ENCODE measurements at places on chromosomes 2 and 18.
A peak's percentile ranks its signal among the peaks of the same experiment; 100 is the strongest.

GRCh38 chr2:70549064-70549710 lies 4.4 kb downstream of the TGFA start:
- DNase-seq, result no peak

DNA sequence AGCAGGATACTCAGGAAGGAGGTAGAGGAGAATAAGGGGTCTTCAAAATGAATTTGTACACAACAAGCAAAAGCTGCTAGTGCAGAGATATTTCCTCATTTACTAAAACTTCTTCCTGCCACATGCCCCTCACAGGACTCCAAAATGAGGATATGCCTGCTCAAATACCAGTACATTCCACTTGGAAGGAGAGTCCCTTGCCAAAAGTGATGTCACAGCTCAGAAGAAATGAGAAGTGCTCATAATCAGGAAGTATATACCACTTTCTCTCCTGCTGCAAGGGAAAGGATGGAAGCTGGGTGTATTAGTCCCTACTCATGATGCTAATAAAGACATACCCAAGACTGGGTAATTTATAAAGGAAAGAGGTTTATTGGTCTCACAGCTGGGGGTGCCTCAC lies 87.7 kb upstream of the FSHR start:
- DNase-seq, result no peak

DNA sequence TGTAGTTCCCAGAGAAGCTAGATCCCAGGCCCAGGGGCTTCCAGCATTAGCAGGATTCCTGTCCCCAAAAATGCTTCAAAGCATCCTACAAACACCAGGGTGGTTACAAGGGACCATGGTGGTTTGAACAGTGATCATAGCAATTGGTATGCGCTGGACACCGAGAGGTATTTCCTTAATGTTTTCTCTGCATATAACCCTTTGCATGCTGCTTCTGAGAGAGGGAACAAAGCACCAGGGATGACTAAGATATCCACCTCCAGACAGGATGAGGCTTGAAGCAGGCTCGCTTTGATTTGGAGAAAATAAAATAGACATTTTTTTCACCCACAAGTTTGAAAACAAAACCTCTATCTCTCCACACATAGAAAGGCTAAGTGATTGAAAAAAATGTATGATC lies 50.5 kb upstream of the TSPYL6 start:
- DNase-seq, result no peak

DNA sequence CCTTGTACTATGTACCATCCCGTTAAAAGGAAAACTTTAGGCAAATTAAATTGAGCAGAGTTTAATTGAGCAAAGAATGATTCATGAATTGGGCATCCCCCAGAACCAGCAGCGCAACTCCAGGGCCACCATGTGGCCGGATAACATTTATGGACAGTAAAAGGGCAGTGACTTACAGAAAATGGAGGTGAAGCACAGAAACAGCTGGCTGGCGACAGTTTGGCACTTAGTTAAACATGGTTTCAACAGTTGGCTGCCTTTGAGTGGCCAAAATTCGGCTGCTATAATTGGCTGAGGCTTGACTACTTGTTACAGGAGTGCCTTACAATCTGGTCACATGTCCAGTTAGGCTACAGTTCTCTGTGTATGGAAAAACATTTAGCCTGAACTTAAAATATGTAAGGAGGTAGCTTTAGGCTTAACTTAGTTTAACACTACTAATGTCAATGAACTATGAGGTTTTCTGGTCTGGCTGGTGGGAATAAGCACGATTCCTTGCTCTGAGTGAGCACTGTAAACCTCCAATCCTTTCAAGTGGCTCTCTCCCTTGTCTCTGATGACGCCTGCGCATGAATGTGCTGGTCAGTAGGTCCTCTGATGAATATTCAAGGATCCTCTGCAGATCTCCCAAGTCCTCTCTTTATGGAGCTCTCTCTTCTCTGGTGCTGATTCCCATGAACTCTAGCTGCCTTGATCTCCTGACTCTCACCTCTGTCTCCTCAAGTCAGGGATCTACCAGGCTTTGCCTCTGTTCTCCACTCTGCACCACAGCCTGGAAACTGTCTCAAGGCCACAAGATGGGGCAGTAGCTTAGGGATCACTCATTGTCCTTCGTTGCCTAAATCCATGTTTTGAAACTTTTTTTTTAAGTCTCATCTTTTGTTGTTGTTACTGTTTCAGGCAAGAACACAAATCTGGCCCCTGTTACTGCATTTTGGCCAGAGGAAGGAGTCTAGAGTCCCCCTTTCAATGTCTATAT lies 24.4 kb upstream of the RAB31 start:
- no peak for DNase-seq

GRCh38 chr2:12070153-12070552 lies 323.7 kb downstream of the LPIN1 start:
- DNase-seq, result no peak

GRCh38 chr2:10864861-10865636 lies 46.7 kb upstream of the KCNF1 start:
- no peak for DNase-seq

DNA sequence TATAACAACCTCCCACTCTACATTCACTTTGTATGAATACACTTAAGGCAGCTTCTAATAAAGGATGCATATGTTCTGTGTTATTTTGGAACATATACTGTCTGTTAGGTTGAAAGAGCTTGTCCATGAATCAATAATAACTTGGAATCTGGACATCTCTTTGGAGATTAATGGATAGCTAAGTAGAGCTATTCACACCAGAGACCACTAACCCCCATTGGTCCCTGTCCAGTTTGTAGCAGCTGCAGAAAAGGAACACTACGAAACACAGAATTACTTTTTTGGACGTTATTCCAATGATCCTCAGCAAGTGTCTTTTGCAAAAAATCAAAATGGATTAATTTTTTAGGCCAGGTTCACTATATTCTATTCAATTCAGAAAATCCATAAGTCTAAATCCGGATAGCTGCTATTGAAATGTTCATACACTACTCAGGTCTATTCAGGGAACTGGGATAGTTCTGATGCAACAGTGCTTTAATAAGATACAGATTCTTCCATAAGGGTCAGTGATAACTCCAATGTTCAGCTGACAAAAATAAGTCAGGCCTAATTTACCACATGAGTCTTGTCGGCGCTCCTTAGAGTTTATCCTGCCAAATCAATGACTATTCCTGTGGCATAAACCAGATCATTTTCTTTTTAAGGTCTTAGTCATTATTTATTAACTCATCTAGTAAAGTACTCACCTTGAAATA lies 44.2 kb downstream of the NRXN1 start:
- DNase-seq, result no peak

GRCh38 chr18:470661-471501 lies 29.6 kb downstream of the COLEC12 start:
- no peak for DNase-seq

- DNase-seq, result no peak
Measured at GRCh38 chr18:73660931-73661856, 486.4 kb downstream of the FBXO15 start.

GRCh38 chr2:25853038-25853638 lies 25.1 kb downstream of the ASXL2 start:
- DNase-seq, result no peak

GRCh38 chr2:67954093-67954748 lies 108.6 kb downstream of the C1D start:
- no peak for DNase-seq

DNA sequence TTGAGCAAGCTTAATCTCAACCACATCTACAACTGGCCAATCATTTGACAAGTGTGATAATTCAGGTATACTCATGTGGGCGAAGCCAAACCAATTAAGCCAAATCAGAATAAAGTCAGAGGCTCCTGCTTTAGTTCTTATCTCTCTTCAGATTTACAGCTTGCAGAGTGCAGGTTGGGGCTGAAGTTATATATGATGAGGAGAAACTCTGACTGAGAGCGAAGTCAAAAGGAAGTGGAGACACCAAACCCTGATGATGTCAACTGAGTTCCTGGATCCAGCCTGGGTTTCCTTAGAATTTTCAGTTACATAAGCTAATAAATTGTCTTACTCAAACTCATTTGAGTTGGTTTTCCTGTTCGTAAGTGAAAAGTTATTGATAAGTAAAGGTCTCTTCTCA lies 73.9 kb downstream of the ASXL2 start:
- no peak for DNase-seq

- DNase-seq, result no peak
Measured at GRCh38 chr2:240229603-240230235, 89.3 kb upstream of the OTOS start.

DNA sequence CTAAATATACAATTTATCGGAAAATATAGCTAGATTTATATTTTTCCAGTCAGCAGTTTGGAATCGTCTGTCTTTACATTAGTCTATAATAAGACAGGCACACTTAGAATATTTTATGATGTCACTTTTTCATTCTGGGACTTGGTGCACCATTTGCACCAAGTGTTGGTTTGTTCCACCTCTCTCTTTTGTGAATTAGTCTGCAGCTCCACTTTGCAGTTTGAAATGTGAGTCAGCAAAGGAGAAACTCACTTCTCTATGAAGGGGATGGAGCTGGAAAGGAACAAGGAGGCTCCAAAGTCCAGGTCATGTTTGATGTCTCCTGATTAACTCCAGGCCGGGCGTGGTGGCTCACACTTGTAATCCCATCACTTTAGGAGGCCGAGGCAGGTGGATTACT lies 63.8 kb upstream of the RTN4 start:
- DNase-seq, result no peak

DNA sequence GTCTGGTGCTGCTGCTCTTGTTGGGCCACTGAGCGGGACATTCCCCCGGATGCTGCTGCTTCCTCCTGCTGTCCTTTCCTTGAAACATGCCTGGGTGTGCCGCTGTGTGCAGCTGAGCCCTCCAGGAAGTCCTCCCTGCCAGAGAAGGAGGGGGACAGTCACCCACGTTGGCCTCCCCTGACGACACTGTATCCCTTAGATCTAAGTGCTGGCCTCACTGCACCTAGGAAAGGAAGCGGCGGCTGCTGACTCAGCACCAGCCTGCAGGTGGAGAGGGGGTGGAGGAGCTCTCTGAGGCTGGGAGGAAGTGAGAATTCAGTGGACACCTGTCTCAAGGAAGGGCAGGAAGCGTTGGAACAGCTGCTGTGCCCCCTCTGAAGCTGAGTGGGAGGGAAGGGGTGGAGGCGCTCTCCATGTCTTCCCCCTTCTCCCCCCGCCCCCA lies 239.8 kb downstream of the HAUS1 start:
- no peak for DNase-seq

GRCh38 chr2:172394002-172394401 lies 33.4 kb upstream of the ITGA6 start:
- DNase-seq, result no peak

GRCh38 chr2:60641811-60642788 lies 88.6 kb upstream of the BCL11A start:
- no peak for DNase-seq

- no peak for DNase-seq
Measured at GRCh38 chr2:84338069-84338468, 121.0 kb downstream of the SUCLG1 start.

DNA sequence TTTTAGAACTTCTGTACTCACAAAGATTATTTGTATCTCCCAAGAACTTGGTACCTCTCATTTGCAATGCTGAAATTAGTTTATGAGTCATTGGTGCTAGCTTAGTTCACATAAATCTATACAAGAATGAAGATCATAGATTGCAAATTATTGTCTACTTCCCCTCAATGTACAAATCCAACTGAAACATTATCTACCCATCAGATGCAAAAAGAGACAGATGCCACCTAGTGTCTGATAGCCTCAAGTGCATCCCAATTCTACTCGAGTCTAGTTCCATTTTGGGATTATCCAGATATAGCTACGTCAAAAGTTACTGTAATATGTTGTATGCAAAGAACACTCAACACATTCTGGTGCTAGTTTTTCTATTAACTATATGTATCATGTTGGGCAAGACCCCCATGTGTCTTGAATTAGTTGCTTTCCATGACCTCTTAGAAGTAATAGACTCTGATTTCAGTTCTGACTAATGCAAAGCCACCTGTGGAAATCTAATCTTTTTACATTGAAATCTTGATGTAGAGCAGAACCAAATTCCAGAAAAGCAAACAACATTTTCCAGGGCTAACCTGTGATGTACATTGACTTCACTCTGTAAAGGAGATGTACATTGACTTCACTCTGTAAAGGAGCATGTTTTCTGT lies 210.0 kb downstream of the RBM43 start:
- no peak for DNase-seq

DNA sequence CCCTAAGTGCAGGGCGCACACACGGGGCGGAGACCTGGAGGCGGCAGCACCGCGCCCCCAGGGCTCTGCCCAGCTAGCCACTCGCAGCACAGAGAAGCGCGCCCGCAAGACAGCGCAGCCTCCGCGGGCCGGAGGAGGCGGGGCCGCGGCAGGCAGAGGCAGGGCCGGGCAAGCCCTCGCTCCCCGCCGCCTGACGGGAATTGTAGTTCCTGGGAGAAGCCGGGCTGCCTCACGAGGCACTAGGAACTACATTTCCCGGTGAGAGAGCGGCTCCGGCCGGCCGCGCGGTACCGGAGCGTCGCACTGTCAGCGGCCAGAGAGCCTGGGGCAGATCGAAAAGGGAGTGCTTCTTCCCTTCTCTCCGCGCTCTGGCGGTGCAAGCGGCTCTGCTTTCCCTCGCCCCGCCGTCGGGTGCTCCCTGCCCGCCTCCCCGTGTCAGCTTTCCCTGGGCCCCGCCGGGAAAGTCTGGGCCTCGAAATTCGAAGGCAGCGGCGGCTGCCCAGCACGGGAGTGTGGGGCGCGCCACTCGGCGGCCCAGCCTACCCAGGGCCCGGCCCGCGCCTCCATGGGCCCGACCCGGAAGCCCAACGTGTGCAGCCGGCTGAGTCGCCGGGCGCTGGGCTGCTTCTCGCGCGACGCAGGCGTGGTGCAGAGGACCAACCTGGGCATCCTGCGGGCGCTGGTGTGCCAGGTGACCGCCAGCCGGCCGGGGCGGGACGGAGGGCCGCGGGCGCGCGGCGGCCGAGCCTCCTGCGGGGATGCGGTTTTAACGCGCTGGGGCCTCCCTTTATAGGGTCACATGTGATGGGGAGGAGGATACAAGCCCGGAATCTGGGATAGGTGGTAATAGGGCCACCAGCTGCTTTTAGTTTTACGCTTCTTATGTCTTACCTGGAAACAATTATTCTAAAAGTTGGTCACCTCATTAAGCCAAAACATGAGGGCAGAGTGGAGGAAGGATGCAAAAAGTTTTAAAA lies at the start of gene DCAF17:
Gene DCAF17, plus strand, starts transcription at position 214 of the 977 bp plus-strand sequence. Its CDS starts 352 bp downstream, at position 566.
- DNase-seq, result peak; percentile 86

DNA sequence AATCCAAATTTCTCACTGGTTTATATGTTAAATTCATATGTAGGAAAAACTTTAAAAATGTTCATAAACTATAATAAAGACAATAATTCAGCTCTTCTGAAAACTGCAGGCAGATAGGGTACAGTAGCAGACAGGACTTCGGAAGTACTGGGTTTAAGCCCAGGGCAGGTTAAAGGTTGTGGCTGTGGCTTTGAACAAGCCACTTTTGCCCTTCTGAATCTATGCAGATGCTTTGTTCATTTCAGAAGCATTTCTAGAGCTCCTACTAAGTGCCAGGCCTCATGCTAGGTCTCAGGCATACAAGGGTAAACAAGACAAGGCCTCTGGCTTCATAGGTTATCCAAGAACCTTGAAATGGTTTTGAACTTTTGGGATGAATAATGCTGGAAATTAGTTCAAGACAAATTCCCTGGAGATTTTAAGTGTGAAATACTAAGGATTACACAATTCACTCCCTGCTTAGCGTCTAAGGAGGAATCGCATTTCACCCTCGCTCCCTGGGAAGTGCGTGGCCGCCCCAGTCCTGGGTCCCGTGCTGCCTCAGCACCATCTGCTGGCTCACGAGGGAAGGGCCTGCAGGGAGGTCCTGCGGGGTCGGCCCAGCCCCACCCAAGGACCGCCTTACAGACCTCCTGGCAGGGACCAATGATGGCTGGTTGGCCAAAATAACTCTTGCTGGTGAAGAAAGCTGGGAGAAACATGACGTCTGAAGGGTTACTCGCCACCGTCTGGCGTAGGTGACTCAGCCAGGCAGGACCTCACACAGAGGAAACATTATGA lies 67.7 kb upstream of the L3MBTL4 start:
- no peak for DNase-seq

- DNase-seq, result no peak
Measured at GRCh38 chr18:35880788-35881455, 91.6 kb upstream of the RMP24 start.
